ENCODE measurements at places on chromosomes 6 and 20. TPM values are rescaled to one million over a fixed set of nuclear protein-coding genes. Genes with fewer than 3 reads are reported as not detected.

DNA sequence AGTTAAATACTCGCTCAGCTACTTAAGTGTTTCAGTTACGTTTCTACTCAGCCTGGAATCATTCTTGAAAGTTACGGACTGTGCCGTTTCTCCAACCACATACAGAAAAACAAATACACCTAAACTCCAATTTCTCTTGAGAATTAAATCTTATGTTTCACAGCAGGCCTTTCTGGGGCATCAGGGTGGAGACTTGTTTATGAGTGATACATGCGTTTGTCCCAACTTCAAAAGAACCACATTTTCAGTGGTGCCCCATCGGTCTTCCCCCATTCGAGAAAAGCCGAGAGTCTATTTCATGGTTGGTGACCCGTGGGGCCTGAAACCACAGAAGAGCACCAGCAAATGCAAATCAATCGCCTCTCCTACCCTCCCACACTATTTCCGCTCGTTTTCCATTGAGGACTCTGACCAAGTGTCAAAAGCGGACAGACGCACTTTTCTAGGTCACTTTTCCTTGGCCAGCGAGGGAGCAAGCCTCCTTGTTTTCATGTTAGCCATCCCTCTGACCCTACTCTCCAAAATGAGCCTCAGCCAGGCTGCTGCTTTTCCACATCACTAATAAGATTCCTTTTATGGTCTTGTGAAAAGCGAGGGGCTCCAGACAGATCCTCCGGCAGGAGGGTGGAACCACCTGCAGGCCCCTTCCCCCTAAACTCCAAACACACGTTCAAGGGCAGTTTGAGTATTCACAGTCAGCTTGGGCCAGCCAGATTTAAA lies 3.1 kb downstream of the JAG1 start:
- H3K27ac ChIP-seq: peak overlapping the region; percentile 42
- H3K4me1 ChIP-seq: peaks cover 3% of the 10 kb centered on the region
- DNase-seq: no peak
- H3K27me3 ChIP-seq: peaks cover 59% of the 10 kb centered on the region
- H3K36me3 ChIP-seq: no peaks in the 10 kb centered on the region

The NRN1 gene
- 0.68 TPM for total RNA-seq

- H3K27ac ChIP-seq: no peak overlapping the region
- no peak overlapping the region for H3K4me3 ChIP-seq
- DNase-seq: peak; percentile 91
Measured at GRCh38 chr20:23235173-23236027, 115.2 kb upstream of the NXT1 start.

GRCh38 chr6:133613211-133613610 lies 275.7 kb upstream of the TCF21 start:
- no peaks in the 10 kb centered on the region for H3K4me1 ChIP-seq
- no peaks in the 10 kb centered on the region for H3K27me3 ChIP-seq
- H3K36me3 ChIP-seq: no peaks in the 10 kb centered on the region
- no peak overlapping the region for H3K27ac ChIP-seq

GRCh38 chr6:103105686-103106085 lies 1712.2 kb downstream of the GRIK2 start:
- no peaks in the 10 kb centered on the region for H3K27me3 ChIP-seq
- H3K4me3 ChIP-seq: no peak overlapping the region
- no peak overlapping the region for H3K27ac ChIP-seq

DNA sequence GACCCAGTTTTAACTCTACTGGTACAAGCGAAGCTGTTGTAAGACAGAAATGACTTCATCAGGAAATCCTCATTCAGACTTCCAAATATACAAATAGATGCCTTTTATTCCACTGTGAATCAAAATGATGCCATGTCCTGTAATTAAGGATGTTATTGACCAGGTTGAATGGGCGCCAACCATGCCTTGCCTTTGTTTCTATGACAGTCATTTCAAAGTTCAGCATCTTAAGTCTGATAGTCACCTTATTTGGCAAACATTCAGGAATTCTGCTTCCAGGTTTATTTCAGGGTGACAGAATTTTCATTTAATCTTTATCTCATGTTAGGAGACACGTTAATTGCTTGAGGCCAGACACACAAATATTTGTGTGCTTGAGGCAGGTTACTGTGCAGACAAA lies 592.8 kb upstream of the JAG1 start:
- H3K27ac ChIP-seq: no peak overlapping the region
- DNase-seq: no peak
- peaks cover 28% of the 10 kb centered on the region for H3K4me1 ChIP-seq
- no peak overlapping the region for H3K4me3 ChIP-seq
- no peaks in the 10 kb centered on the region for H3K27me3 ChIP-seq

GRCh38 chr20:24962510-24962909 lies 13.4 kb downstream of the CST7 start:
- DNase-seq: peak; percentile 24
- H3K4me1 ChIP-seq: no peaks in the 10 kb centered on the region
- no peaks in the 10 kb centered on the region for H3K27me3 ChIP-seq
- peaks cover 28% of the 10 kb centered on the region for H3K36me3 ChIP-seq
- H3K27ac ChIP-seq: no peak overlapping the region
- no peak overlapping the region for H3K4me3 ChIP-seq

The C20orf204 gene
- 4.0 TPM for total RNA-seq

DNA sequence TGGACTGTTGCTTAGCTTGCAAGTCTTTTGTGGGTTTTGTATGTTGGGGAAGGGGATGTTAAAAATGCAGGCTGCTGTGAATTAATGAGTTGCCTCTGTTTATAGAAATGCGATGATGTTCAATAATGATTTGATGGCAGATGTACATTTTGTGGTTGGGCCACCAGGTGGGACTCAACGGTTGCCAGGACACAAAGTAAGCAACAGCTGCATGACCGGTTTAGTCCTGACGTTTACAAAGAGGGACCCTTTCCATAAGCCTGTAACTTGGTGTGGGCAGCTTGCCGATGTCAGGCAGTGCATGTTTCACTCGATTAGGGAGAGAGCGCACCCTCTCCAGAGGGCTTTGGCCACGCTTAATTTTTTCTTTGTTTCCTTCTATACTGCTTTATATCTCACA lies 1.3 kb downstream of the BTBD3 start:
- H3K36me3 ChIP-seq: peaks cover 50% of the 10 kb centered on the region
- DNase-seq: no peak
- no peak overlapping the region for H3K4me3 ChIP-seq
- H3K27ac ChIP-seq: peak overlapping the region; percentile 36

- no peak overlapping the region for H3K27ac ChIP-seq
- no peak for DNase-seq
- H3K36me3 ChIP-seq: no peaks in the 10 kb centered on the region
- no peaks in the 10 kb centered on the region for H3K27me3 ChIP-seq
Measured at GRCh38 chr6:1840491-1841121, 230.9 kb downstream of the FOXC1 start.

The CD109 gene
- 2.0 TPM for total RNA-seq

GRCh38 chr6:135002229-135002844 lies 52.3 kb downstream of the HBS1L start:
- peaks cover 10% of the 10 kb centered on the region for H3K36me3 ChIP-seq
- H3K4me1 ChIP-seq: no peaks in the 10 kb centered on the region
- no peak for DNase-seq
- no peak overlapping the region for H3K4me3 ChIP-seq

- no peak overlapping the region for H3K27ac ChIP-seq
- DNase-seq: no peak
- H3K4me1 ChIP-seq: no peaks in the 10 kb centered on the region
- no peak overlapping the region for H3K4me3 ChIP-seq
- peaks cover under 1% of the 10 kb centered on the region for H3K27me3 ChIP-seq
- H3K36me3 ChIP-seq: no peaks in the 10 kb centered on the region
Measured at GRCh38 chr20:13229538-13229937, 8.5 kb downstream of the ISM1 start.

- no peak for DNase-seq
- no peak overlapping the region for H3K27ac ChIP-seq
- peaks cover 42% of the 10 kb centered on the region for H3K36me3 ChIP-seq
- no peaks in the 10 kb centered on the region for H3K27me3 ChIP-seq
- H3K4me1 ChIP-seq: peaks cover 28% of the 10 kb centered on the region
- no peak overlapping the region for H3K4me3 ChIP-seq
Measured at GRCh38 chr20:31710423-31711108, 12.1 kb downstream of the BCL2L1 start.

The NCOA6 gene
- total RNA-seq: 30.2 TPM

- no peaks in the 10 kb centered on the region for H3K27me3 ChIP-seq
- H3K27ac ChIP-seq: no peak overlapping the region
- no peak overlapping the region for H3K4me3 ChIP-seq
Measured at GRCh38 chr6:113185299-113185698, 671.8 kb upstream of the MARCKS start.

DNA sequence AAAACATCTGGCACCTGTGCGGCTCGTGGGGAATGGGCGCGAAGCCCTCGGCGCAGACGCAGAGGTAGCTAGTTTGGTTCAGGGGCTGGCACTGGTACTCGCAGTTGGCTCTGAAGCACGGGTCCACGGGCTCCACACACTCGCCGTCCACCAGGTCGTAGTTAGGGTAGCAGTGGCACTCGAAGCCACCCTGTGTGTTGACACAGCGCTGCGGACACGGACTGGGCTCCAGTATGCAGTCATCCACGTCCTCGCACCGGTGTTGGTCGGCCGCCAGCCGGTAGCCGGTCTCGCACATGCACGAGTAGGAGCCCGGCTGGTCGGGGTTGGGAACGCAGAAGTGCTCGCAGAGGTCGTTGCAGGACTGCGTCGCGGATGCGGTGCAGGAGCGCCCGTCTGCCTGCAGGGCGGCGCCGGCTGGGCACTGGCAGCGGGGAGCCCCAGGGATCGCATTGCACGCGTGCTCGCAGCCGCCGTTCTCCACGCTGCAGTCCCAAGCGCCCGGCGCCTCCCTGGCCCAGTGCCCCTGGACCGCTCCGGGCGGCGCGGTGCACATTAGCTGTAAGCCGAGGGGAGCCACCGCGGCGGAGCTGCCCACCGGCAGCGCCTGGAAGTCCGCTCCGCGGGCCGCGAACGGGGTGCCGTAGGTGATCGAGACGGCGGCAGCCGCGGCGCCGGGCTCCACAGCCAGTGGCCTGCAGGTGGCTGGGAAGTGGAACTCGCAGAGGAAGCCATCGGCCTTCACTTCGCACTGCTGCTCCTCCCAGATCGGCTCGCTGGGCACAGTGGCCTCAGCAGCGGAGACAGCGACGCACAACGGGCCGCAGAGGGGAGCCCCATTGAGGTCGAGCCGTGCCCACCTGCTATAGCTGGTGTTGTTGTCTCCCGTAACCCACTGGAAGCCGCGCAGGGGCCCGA lies 930 bp downstream of the THBD start:
- no peaks in the 10 kb centered on the region for H3K36me3 ChIP-seq
- no peak overlapping the region for H3K27ac ChIP-seq
- peak; percentile 90 for DNase-seq
- H3K4me3 ChIP-seq: peak overlapping the region; percentile 84

GRCh38 chr6:14077193-14077867 lies 40.2 kb upstream of the CD83 start:
- no peaks in the 10 kb centered on the region for H3K27me3 ChIP-seq
- DNase-seq: no peak
- no peaks in the 10 kb centered on the region for H3K36me3 ChIP-seq
- no peak overlapping the region for H3K4me3 ChIP-seq

GRCh38 chr20:46174469-46175126 lies 56.5 kb downstream of the CD40 start:
- no peak overlapping the region for H3K4me3 ChIP-seq
- H3K27ac ChIP-seq: no peak overlapping the region
- no peaks in the 10 kb centered on the region for H3K36me3 ChIP-seq
- peaks cover 69% of the 10 kb centered on the region for H3K27me3 ChIP-seq
- peak; percentile 95 for DNase-seq

DNA sequence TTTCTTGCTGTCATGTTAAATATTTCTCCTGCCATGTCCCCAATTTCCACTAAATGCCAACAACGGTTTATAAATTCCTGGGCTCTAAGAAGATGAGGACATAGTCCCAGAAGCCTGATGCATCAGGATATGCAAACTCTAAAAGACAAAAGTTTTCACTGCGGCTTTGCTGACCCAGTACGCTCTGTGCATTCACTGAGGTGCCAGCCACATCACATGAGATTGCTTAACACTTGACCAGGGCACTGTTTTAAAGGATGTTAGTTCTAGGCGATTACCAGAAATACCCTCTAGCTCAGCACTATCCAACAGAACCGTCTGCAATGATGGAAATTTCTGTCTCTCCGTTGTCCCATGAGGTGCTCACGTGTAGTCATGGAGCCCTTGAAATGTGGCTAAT lies 19.9 kb upstream of the ADTRP start:
- no peaks in the 10 kb centered on the region for H3K27me3 ChIP-seq
- no peak overlapping the region for H3K27ac ChIP-seq
- H3K36me3 ChIP-seq: no peaks in the 10 kb centered on the region
- DNase-seq: no peak

DNA sequence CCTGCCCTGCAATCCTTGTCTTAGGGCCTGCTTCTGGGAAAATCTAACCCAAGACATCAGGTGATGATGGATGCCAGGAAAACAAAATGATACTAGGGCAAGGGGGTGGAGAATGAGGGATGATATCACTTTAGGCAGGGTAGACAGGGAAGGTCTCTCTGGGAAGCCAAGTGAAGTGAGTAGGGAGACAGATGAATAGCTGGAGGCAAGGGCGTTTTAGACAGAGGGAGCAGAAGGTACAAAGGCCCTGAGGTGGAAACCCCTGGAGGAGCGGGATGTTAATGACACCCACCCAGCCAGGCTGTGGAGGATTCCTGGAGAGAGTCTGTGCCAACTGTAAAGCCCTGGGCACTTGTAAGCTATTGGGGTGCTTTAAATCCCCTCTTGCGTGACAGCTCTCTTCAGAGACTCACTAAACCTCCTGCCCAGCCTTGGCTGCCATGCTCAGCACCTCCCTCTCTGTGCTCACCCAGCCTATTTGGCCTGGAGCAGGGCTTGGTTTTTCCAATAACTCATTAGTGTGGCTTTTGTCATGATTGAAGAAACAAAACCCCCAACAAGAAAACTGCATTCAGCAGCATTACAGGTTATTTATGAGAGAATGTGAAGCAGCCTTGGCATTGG lies 12.4 kb upstream of the MDGA1 start:
- peaks cover 26% of the 10 kb centered on the region for H3K27me3 ChIP-seq
- H3K4me3 ChIP-seq: no peak overlapping the region
- DNase-seq: no peak
- no peak overlapping the region for H3K27ac ChIP-seq
- H3K36me3 ChIP-seq: no peaks in the 10 kb centered on the region

- no peak for DNase-seq
- H3K27me3 ChIP-seq: no peaks in the 10 kb centered on the region
- H3K4me1 ChIP-seq: peaks cover 15% of the 10 kb centered on the region
Measured at GRCh38 chr6:55825402-55826051, 49.9 kb downstream of the BMP5 start.

DNA sequence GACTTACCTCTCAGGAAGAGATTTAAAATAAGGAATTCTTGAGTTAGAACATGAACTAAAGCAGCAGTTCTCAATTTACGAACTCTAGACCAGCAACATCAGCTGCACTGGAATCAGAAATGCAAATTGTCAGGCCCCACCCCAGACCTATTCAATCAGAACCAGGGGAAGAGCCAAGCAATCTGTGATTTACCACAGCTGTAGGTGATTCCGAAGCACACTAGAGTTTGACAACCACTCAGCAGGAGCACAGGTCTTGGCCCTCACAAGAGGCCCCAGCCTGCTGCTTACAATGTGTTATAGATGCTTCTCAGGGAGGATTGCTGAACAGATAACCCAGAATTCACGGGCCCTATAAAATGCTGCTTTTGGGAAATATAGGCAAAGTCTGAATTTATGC lies 279.2 kb downstream of the PTPRK start:
- no peak overlapping the region for H3K4me3 ChIP-seq
- no peak overlapping the region for H3K27ac ChIP-seq
- no peak for DNase-seq
- H3K27me3 ChIP-seq: no peaks in the 10 kb centered on the region

GRCh38 chr20:51196991-51197651 lies 174.2 kb upstream of the KCNG1 start:
- peaks cover 6% of the 10 kb centered on the region for H3K4me1 ChIP-seq
- no peaks in the 10 kb centered on the region for H3K36me3 ChIP-seq
- no peak overlapping the region for H3K4me3 ChIP-seq
- H3K27ac ChIP-seq: no peak overlapping the region
- no peaks in the 10 kb centered on the region for H3K27me3 ChIP-seq
